Nephron progenitor cell (in vitro differentiated cells): ENCODE measurements at places on chromosomes 4 and X.
A peak's percentile ranks its signal among the peaks of the same experiment; 100 is the strongest.

- DNase-seq: no peak
Observed at GRCh38 chr4:113368056-113368455, 318.6 kb downstream of the ANK2 start.

GRCh38 chr4:173522160-173522950, 7.7 kb downstream of the HAND2 start:
- peak; percentile 77 for DNase-seq

DNA sequence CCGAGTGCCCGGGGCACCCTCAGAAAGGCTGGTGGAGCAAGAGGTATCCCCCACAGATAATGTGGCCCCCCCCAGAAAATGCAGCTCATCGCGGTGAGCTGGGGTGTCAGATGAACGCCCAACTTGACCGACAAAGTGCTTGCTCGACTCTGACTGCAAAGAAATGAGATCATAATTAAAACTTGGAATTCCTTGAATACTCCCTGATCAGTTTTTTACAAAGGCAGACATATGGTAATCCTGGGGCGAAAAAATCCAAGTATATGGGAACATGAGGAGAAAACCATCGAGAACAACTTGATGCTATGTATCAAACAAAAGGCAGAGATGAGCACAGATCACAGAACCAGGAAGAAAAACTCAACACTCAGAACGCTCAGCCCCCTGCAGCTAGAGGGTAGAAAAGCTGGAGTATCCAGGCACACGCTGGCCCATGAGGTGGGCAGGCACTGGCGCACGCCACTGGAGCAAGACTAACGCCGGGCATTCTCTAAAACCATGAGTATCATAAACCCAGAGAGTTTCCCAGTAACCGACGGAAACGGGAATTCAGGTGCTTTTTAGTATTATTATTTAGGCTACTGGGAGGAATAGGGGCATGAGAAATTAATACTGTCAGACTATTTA, 127.3 kb downstream of the AFAP1 start:
- no peak for DNase-seq

- DNase-seq: no peak
Observed at GRCh38 chr4:122884499-122884898, 37.9 kb downstream of the NUDT6 start.
